Brain pericyte (primary cell): ENCODE measurements at places on chromosomes 16 and 17.

GRCh38 chr16:57190136-57190535, 4.0 kb downstream of the RSPRY1 start:
- DNase-seq: no peak

GRCh38 chr17:78377858-78378224, 608 bp upstream of the PGS1 start:
- no peak for DNase-seq

DNA sequence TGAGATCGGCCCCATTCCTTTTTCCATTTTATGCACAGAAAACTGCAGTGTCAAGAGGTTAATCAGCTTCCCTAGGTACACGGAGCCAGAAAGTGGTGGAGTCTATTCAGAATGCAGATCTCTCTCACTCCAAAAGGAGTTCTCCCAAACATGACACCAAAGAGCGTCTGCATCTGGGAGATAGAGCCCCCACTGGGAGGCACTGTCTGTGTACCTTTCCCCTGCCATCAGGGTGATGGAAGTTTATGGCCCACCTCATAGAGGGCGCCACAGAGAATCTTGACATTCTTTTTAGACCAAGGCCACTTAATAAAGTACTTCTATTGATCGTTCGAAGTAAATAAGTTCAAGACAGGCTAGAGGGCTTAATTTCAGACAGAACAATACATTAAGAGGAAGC, 493.7 kb upstream of the ERCC4 start:
- DNase-seq: no peak

- DNase-seq: no peak
Observed at GRCh38 chr17:2854143-2855055, 58.2 kb downstream of the RAP1GAP2 start.

DNA sequence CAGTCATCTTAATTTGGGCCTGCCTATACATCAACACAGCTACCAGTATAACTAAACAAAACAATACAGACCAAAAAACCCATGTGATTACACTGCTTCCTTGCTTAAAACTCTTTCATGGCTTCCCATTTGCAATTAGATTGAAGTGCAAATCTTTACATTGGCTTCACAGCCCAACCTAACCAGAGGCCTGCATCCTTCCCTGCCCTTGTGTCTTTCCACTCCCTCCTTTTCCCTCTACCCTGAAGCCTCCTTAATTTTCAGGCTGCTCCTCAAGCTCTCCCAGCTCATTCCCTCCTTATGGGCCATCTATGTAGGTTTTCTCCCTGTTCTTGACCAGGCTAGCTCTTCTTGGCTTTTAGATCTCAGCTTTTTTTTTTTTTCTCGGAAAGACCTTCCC, 147.8 kb downstream of the TOX3 start:
- DNase-seq: no peak

DNA sequence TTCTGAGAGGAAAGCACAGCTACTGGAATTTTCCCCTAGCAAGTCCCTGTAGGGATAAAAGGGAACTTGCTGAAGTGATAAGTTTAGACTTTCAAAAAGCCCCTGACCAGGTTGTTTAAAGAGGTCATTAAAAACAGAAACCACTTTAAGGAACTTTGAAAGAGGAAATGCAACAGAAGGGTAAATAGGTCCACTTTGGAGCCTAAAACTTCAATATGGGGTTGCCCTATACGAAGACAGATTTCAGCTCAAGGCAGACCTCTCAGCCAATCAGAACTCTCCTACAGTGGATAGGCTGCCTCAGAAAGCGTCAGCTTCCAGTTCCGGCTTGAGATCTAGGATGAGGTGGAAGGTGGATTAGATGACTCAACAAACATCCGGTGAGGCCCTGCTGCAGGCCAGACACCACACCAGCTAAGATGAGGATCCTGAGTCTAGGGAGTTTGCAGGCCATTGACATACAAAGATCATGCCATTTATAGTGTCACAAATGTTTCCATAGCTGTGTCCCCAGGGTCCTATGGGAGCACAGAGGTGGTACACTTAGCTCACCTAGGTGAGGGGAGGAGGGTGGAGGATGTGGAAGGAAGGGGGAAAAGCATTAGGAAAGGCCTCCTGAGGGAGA, 7.9 kb upstream of the MFSD6L start:
- DNase-seq: no peak

- no peak for DNase-seq
Observed at GRCh38 chr17:2874189-2874686, 78.0 kb downstream of the RAP1GAP2 start.

DNA sequence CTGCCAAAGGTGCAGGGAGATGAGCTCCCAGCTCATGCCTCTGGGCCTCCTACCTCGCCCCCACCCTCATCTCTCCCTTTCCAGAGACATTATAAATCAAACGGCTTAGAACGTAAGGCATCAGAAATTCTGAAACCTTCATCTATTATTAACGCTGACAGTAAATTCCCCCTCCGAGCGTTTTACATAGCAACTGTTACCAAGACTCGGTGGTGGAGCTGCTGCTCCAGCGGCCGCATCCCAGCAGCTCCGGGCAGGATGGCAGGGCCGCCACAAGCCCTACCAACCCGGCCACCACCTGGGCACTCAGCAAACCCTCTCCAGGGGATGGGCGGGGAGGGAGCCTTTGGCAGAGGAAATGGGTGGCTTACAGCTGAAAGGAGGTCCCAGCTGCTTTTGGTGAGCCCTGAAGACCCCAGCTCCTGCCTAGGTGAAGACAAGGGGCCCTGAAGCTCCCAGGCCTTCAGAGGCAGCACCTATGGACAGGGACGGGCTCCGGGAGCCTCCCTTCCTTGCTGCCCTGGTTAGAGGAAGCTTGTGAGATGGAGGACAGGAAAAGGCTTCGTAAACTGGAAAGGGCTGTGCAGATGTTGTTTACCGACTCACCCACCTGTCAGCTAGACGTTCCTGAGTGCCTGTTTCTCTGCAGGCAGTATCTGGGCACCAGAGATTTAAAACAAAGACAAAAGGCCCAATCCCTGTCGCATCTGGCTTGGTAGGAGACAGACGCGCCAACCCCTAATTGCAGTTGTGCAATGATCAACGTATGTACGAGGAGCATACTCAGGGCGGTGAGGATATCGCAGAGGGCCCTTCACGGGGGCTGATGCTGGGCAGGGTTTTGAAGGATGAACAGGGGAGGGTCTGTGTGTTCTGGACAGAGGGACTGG, 76.9 kb downstream of the RAI1 start:
- no peak for DNase-seq

DNA sequence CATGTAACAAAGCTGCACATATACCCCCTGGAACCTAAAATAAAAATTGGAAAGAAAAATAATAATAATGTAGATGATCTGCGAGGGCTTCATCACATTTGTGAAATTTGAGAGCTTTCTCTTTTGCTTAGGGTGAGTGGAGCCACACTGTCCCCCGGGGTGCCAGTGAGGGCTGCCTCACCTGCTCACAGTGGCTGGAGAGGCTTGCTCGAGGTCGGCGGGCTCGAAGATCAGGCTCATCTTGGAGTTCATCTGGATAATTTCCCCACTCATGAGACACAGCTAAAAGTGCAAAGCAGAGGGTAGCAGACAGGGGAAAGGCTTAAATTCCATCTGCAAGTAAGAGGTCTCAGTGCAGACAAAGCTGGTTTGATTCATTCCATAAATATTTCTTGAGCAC, 123.8 kb downstream of the DNAH3 start:
- no peak for DNase-seq

GRCh38 chr16:77599793-77600415, 122.4 kb upstream of the NUDT7 start:
- DNase-seq: no peak

DNA sequence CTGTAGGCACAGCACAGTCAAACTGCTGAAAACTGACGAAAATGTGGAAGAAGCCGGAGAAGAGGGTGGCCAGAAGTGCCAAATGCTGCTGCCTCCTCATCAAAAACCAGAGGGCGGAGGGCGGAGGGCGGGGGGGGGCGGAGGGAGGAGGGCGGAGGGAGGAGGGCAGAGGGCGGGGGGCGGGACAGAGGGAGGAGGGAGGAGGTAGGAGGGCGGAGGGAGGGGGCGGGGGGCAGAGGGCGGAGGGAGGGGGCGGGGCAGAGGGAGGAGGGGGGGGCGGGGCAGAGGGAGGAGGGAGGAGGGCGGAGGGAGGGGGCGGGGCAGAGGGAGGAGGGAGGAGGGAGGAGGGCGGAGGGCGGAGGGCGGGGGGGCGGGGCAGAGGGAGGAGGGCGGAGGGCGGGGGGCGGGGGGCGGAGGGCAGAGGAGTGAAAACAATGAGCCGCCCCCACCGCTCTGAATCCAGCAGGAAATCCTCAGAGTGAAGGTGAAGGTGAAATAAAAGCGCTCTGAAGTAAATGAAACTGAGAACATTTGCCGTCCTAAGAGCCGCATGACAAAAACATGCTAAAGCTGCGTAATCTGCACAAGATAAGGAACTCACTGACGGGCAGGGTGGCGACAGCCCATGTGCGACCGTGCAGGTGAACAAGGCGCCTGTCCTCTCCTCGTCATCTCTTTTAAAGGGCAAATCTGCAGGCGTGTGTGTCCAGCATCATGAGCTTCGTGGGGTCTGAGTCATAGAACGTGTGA, 22.6 kb upstream of the CBFA2T3 start:
- no peak for DNase-seq

- DNase-seq: no peak
Observed at GRCh38 chr16:86888231-86889053, 310.1 kb downstream of the FOXL1 start.

- no peak for DNase-seq
Observed at GRCh38 chr17:61168506-61168905, 231.1 kb upstream of the TBX2 start.

- no peak for DNase-seq
Observed at GRCh38 chr17:3602499-3602898, 6.7 kb downstream of the TRPV1 start.

GRCh38 chr16:89363621-89364393, 126.6 kb downstream of the ANKRD11 start:
- no peak for DNase-seq

GRCh38 chr17:73307130-73307529, 4.7 kb downstream of the CDC42EP4 start:
- no peak for DNase-seq

- no peak for DNase-seq
Observed at GRCh38 chr17:77782201-77782600, 176.3 kb upstream of the TNRC6C start.

GRCh38 chr17:13537167-13537731, 64.5 kb downstream of the HS3ST3A1 start:
- DNase-seq: no peak
